Panc1 (cell line): ENCODE measurements at places on chromosomes 12 and 14. TPM values are rescaled to one million over a fixed set of nuclear protein-coding genes. Genes with fewer than 3 reads are reported as not detected.

DNA sequence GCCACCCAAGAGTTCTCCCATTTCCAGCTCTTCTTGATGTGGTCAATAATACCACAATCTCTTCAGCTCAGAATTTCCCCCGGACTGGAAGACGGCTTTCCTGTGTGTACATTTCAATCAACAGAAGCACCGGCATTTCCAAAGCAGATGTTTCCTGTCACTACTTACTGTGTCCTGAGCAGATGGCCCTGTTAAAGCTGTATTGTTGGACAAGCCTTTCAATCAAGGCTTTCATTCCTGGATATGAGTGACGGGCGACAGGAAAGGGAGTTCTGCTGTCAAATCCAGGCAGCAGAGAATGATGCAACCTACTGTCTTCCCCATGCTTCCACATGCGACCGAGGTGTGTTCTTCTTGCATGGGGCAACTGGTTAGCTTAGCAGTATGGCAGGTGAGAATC is 76.4 kb upstream of the CCDC60 start:
- DNase-seq = no peak

DNA sequence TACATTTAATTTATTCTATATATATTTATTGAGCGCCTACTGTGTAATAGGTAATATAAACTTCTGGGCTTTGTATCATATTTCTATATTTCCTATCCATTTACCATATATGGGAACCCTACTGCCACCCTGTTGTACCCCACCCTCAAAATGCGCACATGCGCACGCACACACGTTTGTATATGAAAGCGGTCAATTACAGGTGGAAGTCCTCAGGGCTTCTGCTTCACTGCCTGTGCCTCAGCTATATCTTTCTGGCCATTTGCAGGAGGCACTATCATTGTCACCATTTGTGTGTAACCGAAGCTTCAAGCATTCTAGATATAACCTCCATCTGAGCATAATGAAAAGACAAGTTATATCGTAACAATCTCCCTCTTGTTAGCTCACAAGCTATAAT is 31.3 kb upstream of the KCNMB4 start:
- no peak for DNase-seq

GRCh38 chr14:32697704-32698103 is 241.0 kb upstream of the NPAS3 start:
- no peak for DNase-seq

- no peak for DNase-seq
Observed at GRCh38 chr14:101721951-101722661, 39.4 kb upstream of the PPP2R5C start.

- no peak for DNase-seq
Observed at GRCh38 chr12:16187660-16188059, 89.8 kb downstream of the SLC15A5 start.

DNA sequence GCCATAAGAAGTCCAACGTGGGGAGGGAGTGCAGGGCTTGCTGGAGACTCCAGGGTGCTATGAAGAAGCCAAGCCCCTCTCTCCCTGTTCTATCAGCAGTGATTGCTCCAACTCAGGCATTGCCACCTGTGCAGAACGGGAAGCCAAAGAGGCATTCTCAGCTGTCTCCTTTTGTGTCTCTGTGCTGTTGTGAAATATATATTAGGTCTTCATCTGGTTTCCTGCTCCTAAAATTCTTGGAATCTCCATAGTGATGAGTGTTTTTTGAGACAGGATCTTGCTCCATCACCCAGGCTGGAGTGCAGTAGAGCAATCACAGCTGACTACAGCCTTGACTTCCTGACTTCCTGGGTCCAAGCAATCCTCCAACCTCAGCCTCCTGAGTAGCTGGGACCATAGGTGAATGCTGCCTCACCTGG is 51.2 kb upstream of the AEBP2 start:
- no peak for DNase-seq

DNA sequence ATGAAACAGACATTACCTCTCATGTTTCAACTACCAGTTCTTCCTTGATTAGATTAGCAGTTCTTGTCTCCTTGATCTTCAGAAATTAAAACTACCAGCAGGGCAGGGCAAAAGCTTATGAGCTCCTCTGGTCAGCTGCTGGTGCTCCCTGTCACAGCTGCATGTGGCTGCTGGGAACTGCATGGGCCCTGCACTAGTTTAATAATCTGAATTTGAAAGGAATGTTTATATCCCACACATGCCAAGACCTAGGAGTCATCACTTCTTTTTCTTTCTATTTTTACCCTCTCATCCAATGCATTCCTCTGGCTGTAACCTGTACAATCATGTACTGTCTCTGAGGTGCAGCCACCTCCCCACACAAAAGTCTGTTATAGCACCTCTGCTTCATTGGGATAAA is 73.9 kb downstream of the ARMH4 start:
- DNase-seq = no peak

DNA sequence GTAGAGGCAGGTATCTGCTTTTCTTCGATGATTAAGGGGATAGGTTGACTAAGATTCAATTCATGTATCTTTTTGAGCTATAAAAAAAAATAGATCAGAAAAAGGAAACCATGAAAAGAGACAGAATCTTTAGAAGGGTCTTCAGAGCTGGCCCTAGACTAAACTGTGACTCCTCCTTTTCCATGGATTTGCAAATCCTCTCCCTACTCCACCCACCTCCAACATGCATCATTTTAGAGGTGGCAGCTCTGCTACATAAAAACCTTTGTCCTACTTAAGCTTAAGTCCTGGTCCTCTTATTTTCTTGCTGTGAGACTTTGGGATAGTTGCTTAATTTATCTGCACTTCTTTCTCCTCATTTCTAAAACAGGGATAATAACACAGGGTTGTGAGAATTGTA is 48.4 kb upstream of the LIMA1 start:
- no peak for DNase-seq

- DNase-seq = no peak
Observed at GRCh38 chr12:46386877-46387629, 14.5 kb upstream of the SLC38A2 start.

- DNase-seq = no peak
Observed at GRCh38 chr12:3042394-3042793, 34.8 kb upstream of the TSPAN9 start.

DNA sequence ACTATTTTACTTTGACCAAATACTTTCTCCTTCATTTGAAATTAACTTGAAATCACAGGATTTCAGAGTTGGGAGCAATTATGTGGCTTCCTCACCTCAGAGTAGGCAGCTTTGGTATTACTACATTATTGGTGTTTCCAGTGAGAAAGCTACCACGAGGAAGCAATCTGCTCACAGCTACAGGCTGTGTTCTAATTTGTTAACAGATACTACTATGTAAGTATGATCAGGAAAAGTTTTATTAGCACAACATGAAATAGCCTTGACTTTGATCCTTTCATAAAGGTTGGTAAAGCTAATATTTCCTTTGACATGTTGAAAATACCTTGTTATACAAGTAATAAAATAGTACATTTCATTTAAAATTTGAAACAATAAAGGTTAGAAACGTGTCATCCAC is 30.6 kb downstream of the TAOK3 start:
- no peak for DNase-seq

DNA sequence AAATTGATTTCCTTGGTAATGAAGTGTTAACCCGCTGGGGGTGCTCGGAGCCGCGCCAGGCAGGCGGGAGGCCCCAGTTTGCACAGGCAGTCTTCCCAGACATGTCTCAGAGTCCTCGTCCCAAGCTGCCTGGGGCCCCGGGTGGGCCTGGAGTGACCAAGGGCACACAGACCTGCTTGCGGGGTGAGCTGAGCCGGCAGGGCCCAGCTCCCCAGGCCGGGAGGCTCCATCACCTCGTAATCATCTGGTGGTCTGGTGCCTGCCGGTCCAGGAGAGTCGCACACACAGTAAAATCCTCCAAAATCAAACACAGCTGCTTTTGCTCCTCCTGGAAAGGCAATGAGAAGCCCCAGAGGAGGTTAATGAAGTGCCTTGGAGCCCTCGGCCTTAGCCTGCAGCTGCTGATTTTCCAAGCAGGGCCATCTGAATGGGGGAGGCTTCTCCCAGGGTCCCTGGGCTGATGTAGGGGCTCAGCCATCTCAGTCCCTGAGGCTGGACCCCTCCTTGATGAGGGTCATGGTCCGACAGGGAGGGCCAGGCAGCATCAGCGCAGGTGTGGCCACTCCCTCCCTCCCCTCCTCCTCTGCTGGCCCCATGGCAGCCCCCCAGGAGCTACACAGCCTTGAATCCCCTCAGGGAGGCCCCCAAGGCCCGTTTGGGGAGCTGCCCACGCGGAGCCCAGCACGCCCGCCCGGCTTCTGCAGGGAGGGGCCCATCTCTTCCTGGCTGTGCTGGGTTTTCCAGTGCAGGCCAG is 39.4 kb upstream of the FBRSL1 start:
- DNase-seq = no peak

DNA sequence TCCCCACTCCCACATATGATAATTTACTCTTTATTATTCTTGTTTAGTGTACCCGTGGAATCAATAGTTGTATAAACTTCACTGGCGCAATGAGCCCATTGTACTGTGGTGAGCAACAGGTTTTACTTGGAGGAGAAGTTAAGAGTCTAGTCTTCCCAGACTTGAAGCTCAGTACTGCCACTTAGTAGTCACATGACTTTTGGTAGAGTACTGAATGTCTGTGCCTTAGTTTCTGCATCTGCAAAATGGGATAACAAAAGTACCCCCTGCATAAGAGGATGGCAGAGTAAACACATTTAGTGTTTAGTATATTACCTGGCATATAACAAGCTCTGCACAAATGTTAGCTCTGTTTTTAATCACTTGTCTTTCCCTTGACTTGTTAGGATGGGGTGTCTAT is 375.5 kb downstream of the VRK1 start:
- DNase-seq = no peak

GRCh38 chr12:3122841-3123678 is 45.9 kb downstream of the TSPAN9 start:
- no peak for DNase-seq

GRCh38 chr12:44774815-44775411 is 101.2 kb downstream of the NELL2 start:
- peak; percentile 4 for DNase-seq

GRCh38 chr12:102873077-102873476 is 44.0 kb downstream of the PAH start:
- no peak for DNase-seq

DNA sequence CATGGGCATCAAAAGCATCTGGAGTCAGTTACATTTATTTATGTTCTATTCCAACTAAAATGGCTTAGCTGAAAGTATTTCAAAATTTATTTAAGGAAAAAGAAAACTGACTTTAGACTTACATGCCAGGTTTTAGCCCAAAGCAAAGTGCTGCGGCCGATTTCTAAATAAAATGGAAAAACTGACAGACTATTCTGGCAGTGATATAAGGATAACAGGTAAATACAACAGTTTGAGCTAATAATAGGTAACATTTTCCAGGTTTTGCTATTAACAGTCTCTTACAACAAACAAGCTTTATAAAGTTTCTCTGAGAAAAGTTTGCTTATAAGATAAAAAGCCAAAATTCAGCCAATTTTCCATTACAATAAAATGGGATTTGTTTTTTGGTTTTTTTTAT is 937.2 kb upstream of the FLRT2 start:
- no peak for DNase-seq

DNA sequence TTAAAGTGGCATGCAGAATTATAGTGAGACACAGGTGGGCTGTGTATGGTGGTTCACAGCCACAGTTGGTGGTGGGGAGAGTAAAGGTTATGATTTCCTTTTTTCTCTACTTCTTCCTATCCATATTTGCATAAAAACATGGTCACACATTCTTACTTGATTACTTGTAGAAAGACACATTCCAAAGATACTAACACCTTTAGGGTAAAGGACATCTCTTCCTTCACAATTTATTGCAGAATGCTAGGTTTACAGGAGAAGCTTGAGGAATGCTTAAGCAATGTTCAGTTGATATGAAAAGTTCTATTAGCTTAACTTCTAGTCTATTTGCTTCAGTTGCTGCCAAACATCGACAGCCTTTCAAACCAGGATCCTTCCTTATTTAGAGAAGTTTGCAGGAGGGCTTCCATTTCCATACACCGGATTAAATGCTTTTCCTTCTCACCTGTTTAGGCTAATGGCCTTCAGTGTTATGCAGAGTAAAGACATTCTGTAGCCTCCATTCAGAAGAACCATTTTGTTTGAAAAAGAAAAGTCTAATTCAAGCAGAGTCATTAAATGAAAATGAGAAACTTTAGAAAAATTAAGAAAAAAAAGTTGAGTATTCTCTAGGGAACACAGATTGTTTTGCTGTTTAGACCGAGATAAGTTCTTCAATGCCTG is 2.6 kb upstream of the PHC1 start:
- no peak for DNase-seq

GRCh38 chr12:118908811-118909210 is 72.5 kb upstream of the SRRM4 start:
- DNase-seq = no peak

The PRH2 gene
- total RNA-seq = not detected

The TAS2R13 gene
- 0.39 TPM for total RNA-seq

The ACOT6 gene
- total RNA-seq = not detected

The HSP90AA1 gene
- total RNA-seq = 383 TPM

The PKP2 gene
- 2.2 TPM for total RNA-seq

The MGAT4C gene
- total RNA-seq = not detected

The LRP1-AS gene
- total RNA-seq = not detected

The ZDHHC22 gene
- total RNA-seq = 0.46 TPM

The KRT71 gene
- not detected for total RNA-seq
